ENCODE measurements at places on chromosomes 4 and X. TPM values are rescaled to one million over a fixed set of nuclear protein-coding genes. Genes with fewer than 3 reads are reported as not detected.

Gene FAT4
- total RNA-seq, result 2.7 TPM

Gene RIPPLY1
- total RNA-seq, result not detected

Gene SPP1
- total RNA-seq, result 218 TPM

Gene POU3F4
- not detected for total RNA-seq

Gene PCYT1B
- total RNA-seq, result not detected

Gene MAGEA1
- total RNA-seq, result 0.23 TPM

Measured in A549 treated with ZK216348 at 1 μM for 4 hours (cell line).